ENCODE measurements at places on chromosomes 3 and 15.
A peak's percentile ranks its signal among the peaks of the same experiment; 100 is the strongest.

DNA sequence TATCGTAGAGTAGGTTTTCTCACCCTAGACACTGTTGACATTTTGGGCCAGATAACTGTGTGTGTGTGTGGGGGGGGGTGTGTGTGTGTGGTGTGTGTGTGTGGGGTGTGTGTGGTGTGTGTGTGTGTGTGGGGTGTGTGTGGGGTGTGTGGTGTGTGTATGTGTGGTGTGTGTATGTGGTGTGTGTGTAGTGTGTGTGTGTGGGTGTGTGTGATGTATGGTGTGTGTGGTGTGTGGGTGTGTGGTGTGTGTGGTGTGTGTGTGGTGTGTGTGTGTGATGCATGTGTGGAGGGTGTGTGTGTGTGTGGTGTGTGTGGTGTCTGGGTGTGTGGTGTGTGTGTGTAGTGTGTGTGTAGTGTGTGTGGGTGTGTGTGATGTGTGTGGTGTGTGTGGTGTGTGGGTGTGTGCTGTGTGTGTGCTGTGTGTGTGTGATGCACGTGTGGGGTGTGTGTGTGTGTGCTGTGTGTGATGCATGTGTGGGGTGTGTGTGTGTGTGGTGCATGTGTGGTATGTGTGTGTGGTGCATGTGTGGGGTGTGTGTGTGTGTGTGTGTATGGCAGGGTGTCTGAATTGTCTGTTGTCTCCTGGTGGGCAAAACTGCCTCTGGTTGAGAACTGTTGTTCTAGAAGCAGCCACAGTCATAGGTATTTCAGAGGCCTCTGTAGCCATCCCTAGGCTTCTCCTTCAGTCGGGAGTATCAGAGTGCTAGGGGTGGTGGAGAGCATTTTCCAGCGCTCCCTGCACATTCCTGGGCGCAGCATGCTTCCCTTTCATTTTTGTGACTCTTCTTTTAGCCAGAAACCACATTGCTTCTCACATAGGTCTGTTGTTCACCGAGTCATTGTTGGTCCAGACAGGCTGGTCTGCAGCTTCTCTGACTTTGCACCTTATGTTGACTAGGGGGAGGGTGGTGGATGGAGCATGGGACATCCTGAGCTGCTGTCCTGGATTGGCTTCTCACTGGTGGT is 84.4 kb downstream of the THSD4 start:
- DNase-seq = no peak

DNA sequence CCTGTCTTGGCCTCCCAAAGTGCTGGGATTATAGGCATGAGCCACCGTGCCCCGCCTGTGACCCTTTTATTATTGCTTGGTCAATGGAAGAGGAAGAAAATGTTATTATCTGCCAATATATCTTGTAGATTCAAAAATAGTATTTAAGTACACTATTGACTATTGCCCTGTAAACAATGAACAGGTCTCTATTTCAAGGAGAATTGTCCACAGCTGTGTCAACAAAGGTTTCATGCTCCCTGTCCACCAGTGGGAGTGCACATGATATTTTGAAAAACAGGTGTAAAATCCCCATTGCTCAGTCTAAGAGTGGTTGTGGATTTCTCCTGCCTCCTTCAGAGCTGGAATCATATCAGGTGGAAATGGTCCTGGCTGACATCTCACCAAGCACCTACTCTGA is 36.5 kb upstream of the IGF1R start:
- no peak for DNase-seq

DNA sequence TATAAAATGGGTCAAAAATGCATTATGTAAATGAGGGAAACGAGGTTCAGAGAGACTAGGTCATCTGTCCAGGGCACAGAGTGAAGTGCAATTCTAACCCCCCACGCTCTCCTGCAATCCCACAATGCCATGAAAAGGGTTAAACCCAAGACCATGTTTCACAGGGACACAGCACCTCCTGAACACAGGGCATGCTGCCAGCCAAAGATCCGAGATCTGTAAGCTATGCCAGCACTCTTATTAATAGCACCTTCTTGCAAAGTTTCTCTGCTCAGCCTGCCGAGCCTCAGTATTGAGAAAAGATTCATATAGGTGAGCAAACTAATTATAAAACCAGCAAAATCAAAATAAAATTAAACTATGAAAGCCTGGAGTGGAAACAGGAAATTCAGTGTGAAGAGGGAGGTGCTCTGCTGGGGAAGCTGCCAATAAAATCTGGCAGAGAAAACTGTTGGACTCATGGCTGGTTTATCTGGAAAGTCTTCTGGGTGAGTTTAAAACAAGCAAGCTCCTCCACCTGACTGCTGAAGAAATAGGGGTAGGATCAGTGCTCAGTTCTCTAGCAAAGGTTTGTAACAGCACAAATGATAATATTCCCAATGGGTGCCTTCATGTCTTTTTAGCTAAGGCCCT is 50.3 kb downstream of the LRIG1 start:
- no peak for DNase-seq

DNA sequence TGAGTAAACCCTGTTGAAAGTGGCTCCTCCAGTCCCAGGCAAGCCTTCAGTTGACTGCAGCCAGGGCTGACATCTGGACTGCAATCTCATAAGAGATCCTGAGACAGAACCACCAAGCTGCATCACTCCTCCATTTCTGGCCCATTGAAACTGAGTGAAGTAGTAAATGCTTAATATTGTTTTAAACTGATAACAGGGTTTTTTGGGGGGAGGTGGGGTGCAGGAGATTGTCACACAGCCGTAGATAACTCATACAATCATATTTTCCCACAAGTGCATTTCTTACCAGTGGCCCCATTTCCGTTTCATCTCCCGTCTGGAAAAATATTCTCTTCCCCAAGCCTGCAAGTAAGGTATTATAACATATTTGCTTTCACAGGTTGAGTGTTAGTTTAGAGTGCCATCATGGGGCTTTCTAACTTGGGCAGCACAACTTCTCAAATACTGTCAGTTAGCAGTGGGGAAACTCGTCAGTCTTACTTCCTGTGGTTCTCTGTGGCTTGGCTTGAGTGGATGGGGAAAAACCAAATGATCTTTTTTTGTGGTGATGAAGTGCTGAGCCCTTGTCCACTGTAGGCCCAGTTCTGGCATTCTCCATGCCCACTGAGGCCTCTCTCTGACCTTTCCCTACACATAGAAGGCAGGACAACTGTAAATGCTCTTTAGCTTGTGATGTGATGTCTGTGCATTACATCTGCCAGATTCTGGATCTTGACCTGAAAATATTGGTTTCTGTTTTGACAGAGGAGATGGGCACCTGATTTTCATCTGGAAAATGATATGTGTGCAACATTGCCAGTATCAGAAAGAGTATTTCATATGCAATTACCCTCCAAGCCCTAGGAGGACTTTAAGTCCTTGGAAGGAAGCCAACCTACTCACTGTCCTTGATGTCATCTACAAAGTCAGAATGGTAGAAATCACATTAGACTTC is 90.1 kb upstream of the BHLHE40 start:
- no peak for DNase-seq

- DNase-seq = no peak
Observed at GRCh38 chr3:193853511-193854219, 260.7 kb downstream of the OPA1 start.

DNA sequence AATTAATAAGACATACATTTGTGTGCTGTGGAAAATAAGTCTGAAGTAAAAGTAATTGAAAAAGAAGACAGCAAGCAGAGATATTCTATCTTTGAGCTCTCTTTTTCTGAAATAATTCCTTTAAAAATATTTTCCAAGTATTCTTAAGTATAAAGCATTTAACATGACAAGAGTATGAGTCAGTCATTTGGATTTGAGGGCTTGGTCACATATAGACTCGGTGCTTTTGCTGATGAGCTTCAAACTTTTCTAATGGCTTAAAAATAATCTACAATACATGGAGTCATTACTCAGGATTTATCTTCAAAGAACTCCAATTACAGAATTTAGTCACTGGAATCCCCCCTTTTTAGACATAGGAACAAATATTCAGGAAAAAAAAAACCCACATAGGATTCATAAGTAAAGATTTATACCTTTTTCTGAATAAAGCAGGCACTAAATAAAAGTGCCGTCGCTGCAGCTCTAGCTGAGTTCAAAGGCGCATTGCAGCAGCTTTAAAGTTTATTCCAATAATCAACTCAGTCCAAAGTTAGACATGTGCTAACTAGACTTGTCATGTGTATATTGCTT is 147.5 kb downstream of the CTNNB1 start:
- no peak for DNase-seq

DNA sequence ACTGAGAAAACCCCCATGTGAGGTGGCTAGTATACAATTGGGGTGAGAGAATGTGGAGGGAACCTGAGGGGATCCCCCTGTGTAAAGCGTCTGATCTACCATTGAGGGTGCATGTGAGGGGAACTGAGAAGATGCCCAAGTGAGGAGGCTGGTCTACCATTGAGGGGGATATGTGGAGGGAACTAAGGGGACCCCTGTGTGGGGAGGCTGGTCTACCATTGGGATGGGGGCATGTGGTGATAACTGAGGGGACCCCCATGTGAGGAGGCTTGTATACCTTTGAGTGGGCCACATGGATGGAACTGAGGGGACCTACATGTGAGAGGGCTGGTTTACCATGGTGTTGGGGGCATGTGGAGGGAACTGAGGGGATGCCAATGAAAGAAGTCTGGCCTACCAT is 160.8 kb downstream of the FBLN2 start:
- DNase-seq = no peak

- no peak for DNase-seq
Observed at GRCh38 chr3:104952146-104952972, 414.4 kb upstream of the ALCAM start.

- DNase-seq = peak; percentile 20
Observed at GRCh38 chr15:65460741-65461347, 38.1 kb upstream of the IGDCC4 start.

GRCh38 chr15:43544266-43544665 is 26.9 kb downstream of the MAP1A start:
- DNase-seq = no peak

DNA sequence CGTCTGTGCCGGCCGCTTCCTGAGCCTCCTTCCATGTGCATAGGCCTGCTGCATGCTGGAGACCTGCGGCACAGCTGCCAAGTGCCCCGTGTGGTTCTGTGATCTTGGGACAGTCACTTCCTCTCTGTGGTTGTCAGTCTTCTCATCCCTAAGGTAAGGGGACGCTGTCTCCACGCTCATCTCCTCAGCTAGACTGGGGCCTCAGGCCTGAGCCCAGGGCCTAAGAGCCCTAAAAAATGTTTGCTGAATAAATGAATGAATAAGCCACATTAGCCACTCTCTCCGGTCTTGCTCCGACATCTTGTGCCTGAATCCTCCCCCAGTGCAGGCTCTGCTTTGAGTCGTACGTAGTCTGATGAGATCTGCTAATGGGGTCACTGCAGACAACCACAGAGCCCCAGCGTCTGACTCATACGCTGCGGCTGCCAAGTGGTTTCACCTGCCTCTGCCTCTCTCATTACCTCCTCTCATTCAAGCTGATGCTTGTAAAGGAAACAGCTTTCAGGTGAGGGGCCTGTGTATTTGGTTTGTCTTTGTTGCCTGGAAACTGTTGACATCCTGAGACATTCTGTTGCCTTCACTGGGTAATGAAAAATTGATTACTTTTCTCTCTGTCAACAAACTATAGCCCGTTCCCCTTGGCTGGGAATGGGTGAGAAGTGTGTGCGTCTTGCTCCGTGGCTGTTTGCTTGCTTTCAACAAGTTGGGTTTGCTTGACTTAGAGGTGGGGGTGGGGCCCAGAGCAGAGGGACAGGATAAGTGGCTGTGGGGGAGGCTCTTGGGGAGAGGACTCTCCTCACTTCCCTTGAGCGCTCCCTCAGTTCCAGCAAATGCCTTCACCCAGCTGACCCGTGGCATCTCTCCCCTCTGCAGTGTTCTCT is 15.9 kb downstream of the RPLP1 start:
- DNase-seq = peak; percentile 68

DNA sequence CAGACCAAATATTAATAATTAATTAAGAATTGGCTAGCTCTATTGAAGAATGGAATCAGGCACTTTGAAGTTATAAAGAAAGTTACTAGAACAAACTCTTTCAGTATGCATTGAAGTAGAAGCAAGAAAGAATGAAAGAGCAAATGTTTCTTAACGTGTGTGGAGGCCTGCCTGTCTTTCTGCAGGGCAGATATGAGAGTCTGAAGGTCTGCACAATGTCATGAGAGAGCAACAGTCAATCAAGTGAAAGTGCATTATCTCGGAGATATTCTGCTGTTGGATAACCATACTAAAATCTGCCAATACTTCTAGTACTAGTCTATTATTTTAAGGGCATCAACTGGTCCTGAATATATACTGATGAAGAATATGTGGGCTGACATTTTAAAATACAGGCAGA is 1270.8 kb downstream of the ZPLD1 start:
- no peak for DNase-seq

DNA sequence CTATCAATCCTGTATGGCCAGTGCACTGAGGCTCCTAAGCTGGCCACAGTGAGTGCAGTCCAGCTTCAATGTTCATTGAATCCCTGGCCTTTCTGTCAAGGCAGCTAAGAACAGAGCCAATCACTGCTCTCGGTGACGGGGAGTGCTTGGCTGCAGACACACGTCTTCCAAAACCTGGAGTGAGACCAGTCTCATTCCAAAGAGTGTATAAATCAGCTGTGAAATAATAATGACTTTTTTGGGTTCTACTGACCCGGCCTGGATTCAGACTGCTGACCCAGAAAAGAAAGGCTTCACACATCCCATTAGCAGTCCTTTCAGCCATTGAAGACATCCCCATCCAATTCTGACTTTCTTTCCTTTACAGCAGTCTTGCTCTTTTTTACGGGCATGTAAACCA is 665.5 kb downstream of the GBE1 start:
- DNase-seq = no peak

- DNase-seq = no peak
Observed at GRCh38 chr3:80663426-80663825, 895.6 kb upstream of the ROBO1 start.

DNA sequence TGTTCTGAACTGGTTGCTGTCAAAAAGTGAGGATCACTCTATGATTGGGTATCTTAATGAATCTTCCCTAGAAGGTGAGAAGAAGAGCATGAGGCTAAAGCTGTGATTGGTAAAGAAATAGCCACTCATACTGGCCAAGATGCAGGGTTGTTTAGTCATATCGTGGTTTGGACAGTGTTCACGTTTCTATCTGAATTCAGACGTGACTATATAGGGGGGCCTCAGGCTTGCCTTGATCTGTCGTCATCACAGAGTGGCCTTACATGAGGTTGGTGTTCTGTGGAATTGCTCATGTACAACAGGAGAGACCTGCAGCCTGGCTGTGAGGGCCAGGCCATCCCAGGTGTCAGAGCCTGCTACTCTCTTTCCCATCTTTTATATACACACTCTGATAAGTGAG is 12.4 kb downstream of the RTP2 start:
- DNase-seq = no peak

- DNase-seq = peak; percentile 8
Observed at GRCh38 chr15:73127302-73127936, 75.2 kb downstream of the NEO1 start.

GRCh38 chr15:47717036-47717612 is at the start of gene SEMA6D:
Gene SEMA6D, plus strand, starts transcription at chr15:47717505. Its CDS starts 42,294 bp downstream, at chr15:47759799.
- DNase-seq = no peak

DNA sequence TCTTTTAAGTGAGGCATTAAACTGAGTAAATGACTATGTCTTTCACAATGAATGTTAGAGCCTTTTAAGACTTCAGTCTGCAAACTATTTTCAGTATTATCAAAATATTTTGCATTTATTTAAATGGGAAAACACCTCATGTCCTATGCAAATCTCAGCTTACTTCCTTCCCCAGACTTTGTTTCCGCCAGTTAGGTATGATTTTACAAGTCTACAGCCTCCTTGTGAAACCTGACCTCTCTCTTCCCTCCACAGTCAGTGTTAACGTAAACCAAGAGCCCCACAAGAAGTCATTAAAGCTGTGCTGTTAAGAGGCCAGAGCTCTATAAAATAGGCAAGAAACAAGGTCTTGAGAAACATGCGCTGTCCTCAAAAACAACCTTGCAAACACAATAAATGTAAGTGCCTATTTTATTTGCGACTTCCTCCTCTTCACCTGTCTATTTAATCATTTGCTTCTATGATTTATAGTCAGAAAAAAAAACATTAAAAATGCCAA is 48.3 kb downstream of the PRTG start:
- no peak for DNase-seq
